ENCODE measurements at places on chromosomes 2 and 18.

GRCh38 chr18:32373995-32374394, 96.7 kb downstream of the GAREM1 start:
- DNase-seq, result no peak

DNA sequence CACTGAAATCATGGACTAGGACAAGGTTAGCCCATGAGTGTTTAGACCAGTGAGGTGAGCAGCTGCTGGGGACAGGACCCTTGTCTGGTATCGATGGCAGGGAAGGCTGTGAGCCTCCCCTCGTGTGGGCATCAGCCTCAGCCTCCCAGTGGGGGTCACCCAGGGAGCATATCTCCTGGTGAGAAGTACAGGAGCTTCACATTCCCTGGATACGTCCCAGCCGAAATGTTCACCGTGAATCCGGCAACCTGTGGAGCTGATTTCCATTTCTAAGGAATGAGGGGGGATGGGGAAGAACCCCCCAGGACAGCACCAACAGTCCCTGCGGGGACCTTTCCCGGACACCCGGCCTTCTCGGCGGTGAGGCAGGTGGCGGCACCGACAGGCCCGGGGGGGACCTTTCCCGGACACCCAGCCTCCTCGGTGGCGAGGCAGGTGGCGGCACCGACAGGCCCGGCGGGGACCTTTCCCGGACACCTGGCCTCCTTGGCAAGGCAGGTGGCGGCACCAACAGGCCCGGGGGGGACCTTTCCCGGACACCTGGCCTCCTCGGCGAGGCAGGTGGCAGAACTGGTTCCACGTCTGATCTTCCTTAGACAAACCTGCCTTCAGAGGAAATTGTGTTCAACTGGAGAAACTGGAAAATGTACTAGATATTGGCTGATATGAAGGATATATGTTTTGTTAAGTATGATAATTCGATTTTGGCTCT, 21.2 kb downstream of the RTP5 start:
- no peak for DNase-seq

GRCh38 chr2:54755641-54756326, 32.3 kb downstream of the EML6 start:
- DNase-seq, result peak; percentile 5

- no peak for DNase-seq
Measured at GRCh38 chr2:54429054-54429453, 27.1 kb upstream of the SPTBN1 start.

- no peak for DNase-seq
Measured at GRCh38 chr2:217337771-217338170, 477.9 kb upstream of the TNP1 start.

GRCh38 chr2:176507786-176508185, 238.5 kb downstream of the MTX2 start:
- DNase-seq, result no peak

DNA sequence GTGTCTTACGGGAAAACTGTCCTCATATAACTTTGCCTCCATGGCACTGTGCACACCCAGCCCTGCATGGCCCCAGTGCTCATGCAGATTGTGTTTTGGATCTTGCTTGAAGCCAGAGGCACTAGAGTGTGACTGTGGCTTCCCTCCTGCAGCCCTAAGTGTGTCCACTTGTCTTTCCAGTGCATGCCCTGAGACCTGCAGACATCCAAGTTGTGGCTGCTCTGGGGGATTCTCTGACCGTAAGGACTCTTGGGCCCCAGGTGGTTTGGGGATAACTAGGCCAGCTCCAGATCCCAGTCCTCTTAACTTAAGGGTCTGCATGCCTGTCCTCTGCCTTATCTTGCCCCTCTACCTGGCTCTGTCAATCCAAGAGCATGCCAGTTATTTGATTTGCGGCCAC, 96.6 kb downstream of the PLB1 start:
- DNase-seq, result no peak

DNA sequence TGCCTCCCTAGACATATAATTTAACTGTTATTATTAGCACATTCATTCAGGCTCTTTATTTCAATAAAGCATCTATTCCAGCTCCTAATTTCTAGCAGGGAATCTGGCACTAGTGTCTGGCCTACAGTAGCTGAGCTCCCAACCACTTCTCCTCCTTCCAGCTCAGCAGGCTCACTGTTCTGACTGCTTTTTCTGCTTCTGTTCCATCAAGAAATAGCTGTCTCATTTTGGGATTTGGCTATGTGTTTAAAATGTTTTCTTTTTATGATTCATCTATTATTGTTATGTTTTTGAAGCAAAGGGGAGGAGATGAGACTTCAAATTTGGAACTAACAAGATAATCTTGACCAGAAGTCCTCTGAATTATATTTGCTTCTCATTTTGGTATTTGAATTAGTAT, 172.7 kb upstream of the SMAD7 start:
- DNase-seq, result no peak

DNA sequence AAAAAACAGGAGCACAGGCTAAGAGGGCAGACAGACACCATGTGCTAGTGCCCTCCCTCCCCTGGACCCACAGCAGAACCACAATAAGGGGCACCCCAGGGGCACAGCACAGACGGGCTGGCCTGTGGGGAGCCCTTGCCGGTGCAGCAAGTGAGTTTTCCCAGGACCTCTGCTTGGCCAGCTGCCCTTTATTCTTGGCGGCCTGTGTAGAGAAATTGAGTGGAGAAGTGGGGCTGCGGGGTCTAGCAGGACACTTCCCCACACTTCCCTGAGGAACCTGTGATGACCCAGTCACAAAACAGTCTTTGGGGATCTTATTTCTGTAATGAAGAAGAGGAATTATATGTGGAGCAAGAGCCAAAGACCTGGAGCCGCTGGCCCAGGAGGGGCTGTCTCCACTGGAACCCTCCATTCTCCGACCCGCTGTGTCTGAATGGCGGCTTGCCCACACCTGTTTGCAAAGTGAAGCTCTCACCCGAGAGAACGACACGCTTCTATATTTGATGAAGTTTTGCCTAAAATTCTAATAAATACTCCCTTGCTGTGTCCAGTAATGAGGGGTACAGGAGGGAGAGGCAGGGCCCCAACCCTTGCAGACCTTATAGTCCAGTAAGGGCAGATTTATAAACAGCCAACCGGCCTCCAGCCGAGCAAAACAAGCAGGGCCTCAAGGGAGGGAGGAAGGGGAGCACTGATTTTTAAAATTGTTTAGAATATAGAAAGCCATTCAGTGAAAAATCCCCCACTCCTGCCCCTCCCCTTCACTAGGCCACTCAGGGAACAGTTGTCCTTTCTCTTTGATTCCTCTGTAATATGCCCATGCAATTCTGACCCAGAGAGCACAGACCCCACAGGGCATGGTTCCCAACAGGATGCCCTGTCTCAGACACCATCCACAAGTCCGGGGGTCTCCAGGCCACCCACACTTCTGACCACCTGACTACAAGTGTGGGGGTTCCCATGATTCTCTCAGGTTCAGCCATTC, 44.7 kb upstream of the SNED1 start:
- no peak for DNase-seq

GRCh38 chr2:144458541-144458940, 61.4 kb downstream of the ZEB2 start:
- DNase-seq, result no peak

- no peak for DNase-seq
Measured at GRCh38 chr2:80126596-80127189, 177.9 kb downstream of the LRRTM1 start.

DNA sequence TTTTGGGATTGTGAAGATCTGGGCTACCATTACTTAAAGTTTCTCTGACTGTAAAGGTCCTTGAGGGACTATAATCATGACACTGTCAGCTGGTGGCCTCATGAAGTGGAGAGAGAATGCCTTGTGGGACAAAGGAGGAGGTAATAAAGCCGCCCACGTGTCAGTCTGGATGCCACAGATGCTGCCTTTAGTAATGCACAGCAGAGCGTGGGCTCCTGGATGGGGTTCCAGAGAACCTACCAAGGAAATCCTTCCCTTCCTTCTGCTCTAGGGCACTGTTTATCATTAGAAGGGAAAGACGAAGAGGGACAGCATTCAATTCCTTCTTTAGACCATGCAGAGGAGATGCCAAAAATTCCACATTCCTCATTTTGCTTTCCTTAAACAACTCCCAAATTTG, 63.5 kb downstream of the COL5A2 start:
- DNase-seq, result peak; percentile 5

All from GM23338 (cell line).